Activated naive CD8-positive, alpha-beta T cell treated with anti-CD3 and anti-CD28 coated beads, Interleukin-2, amount 10 ng/mL, durations not matched to agents 7 days and 5 days (primary cell): ENCODE measurements at places on chromosomes 3 and 15. TPM values are rescaled to one million over a fixed set of nuclear protein-coding genes. Genes with fewer than 3 reads are reported as not detected.

GRCh38 chr3:120637851-120638559, 41.9 kb downstream of the NDUFB4 start:
- DNase-seq: no peak

DNA sequence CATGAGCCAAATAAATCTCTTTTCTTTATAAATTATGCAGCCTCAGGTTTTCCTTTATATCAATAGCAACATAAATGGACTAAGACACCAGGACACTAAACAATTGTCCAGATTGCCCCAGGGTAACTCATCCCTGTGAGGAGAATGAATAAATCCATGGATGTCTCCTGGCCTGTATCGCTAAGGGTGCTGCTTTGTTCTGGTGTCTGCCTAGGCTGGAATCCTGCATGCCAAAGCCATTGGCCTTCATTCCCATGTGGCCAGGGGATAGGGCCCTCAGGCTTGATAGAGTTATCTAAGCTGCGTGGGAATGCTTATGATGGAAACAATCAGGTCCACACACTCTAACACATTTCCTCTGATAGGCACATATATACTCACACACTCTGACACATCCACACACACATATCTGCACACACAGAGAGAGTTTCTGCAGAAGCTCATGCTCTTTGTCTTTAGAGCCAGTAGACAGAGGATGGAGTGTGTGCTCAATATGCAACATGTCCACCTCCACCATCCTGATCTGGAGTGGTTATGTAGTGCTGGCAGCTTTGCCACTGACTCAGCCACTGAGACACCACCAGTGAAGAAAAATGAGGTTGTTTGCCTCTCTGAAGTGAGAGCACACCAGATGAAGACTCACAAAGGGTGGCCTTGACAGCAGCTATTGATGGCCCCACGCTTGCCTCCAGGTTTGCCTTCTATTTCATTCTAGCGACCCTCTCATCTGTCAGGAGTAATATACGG, 24.0 kb upstream of the DGKG start:
- DNase-seq: no peak

- no peak for DNase-seq
Measured at GRCh38 chr15:71042356-71042922, 72.8 kb upstream of the THSD4 start.

- no peak for DNase-seq
Measured at GRCh38 chr15:22231603-22232002, 151.3 kb downstream of the OR4M2 start.

DNA sequence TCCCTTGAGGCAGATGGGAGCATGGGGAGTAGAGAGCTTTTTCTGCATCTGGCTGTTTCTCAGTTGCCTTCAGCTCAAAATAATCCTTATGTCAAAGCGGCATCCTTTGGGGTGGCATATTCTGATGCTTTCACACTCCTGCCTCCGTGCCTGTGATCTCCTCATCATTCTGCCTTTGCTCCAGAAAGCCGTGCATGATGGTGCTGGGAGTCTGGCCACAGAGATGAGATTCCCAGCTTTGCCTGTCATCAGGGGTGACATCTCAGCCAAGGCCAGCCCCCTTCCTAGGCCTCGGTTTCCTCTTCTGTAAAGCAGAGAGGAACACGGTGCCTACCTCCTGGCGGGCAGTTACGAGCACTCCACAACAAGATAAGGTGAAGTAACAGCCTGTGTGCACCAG, 96.3 kb upstream of the ALDH1A3 start:
- no peak for DNase-seq

DNA sequence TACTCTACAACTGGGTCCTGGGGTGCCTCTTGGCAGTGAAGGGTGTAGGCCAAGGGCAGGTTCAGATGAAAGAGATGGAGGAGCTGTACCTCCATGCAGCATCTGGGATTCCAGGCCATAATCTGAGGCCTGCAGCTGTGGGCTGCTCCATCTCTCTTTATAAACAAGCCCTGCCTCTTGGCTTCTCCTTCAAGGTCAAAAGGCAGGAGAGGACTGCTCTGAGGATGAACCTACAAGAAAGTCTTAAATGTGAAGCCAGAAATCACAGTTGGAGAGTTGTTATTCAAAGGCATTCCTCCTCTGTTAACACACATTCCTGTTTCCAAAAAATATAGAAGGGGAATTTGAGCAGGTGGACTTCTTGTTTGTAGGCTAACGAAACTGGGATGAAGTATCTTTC, 355.5 kb downstream of the NTRK3 start:
- DNase-seq: no peak

GRCh38 chr15:56913670-56914069, 4.8 kb upstream of the TCF12 start:
- DNase-seq: no peak

The MYO1E gene
- total RNA-seq: 73.9 TPM

The CYP1A2 gene
- not detected for total RNA-seq

The C3orf49 gene
- not detected for total RNA-seq

The TM4SF18 gene
- total RNA-seq: not detected

The SLC12A1 gene
- not detected for total RNA-seq

The PGBD4 gene
- total RNA-seq: 3.8 TPM
